Renal pelvis (tissue), 12 donors: ENCODE measurements at places on chromosomes 6 and 20. TPM values are rescaled to one million over a fixed set of nuclear protein-coding genes. Genes with fewer than 3 reads are reported as not detected.

Gene FAXC
- 4.3 TPM for polyA plus RNA-seq

Gene IL20RA
- 1.6 TPM for polyA plus RNA-seq

Gene E2F1
- 14.6 TPM for polyA plus RNA-seq

Gene BHLHE23
- polyA plus RNA-seq: 0.07 TPM

Gene ANKEF1
- polyA plus RNA-seq: 8.1 TPM

Gene SLC17A9
- 1.6 TPM for polyA plus RNA-seq

Gene SIRPD
- polyA plus RNA-seq: not detected

Gene LTA
- 0.30 TPM for polyA plus RNA-seq

Gene SLC52A3
- 4.1 TPM for polyA plus RNA-seq

Gene RAET1L
- not detected for polyA plus RNA-seq

Gene POPDC3
- polyA plus RNA-seq: 0.24 TPM

Gene EIF2S2
- 48.3 TPM for polyA plus RNA-seq

Gene CYP39A1
- polyA plus RNA-seq: 8.1 TPM

Gene PAX1
- 0.01 TPM for polyA plus RNA-seq

Gene EPHA7
- polyA plus RNA-seq: 44.7 TPM

Gene BMP7
- polyA plus RNA-seq: 105 TPM

Gene TFAP2A
- 39.8 TPM for polyA plus RNA-seq

Gene ARMH2
- not detected for polyA plus RNA-seq

Gene SPATA2
- polyA plus RNA-seq: 10.7 TPM

Gene TMEM74B
- 2.9 TPM for polyA plus RNA-seq
